Activated gamma-delta T cell (primary cell): ENCODE measurements at places on chromosomes 13 and 19.

DNA sequence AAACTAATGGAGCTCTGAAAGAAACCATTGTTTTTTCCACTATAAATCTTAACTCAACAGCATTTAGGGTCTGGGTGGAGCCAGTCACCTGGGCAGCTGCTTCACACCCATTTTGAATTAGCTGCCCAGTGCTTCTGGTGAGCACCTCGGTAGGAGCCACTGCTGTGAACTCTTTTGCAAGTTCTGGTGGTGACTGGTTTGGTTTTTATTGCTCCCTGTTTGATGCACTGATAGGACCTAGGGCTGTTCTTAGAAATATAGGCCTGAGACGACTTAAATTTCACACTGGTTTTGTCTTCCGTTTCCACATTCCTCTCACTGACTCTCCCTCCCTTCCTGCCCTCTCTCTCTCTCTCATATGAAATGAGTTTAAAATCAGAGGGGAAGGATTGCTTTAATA, 103.9 kb downstream of the GGACT start:
- no peak for DNase-seq

- peak; percentile 33 for DNase-seq
Observed at GRCh38 chr13:114065141-114065925, 67.1 kb downstream of the RASA3 start.

DNA sequence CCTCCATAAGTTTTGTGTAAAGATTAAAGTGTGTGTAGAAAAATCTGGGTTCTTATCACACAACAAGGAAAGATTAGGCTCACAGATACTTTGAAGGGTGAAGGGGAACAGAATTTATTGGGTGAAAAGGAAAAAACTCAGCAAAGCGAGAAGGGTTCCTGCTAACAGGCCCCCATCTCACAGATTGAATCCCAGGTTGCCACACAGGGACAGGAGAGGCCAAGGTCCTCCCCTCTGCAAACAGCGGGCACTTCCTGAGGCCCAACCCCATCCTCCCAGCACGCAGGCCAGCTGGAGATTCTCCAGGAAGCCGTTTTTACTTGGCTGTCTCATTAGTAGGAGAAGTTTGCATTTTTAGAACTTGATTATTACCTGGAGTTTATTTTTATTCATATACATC, 15.2 kb upstream of the ERCC5 start:
- DNase-seq: no peak

GRCh38 chr19:14400951-14401431, 18.1 kb downstream of the DDX39A start:
- DNase-seq: no peak

GRCh38 chr13:21957833-21958232, 287.0 kb downstream of the FGF9 start:
- no peak for DNase-seq

- DNase-seq: no peak
Observed at GRCh38 chr13:40697711-40698110, 31.3 kb upstream of the FOXO1 start.

- no peak for DNase-seq
Observed at GRCh38 chr13:35057858-35058257, 115.8 kb downstream of the NBEA start.

- DNase-seq: no peak
Observed at GRCh38 chr19:47464675-47465419, 6.8 kb downstream of the SLC8A2 start.

DNA sequence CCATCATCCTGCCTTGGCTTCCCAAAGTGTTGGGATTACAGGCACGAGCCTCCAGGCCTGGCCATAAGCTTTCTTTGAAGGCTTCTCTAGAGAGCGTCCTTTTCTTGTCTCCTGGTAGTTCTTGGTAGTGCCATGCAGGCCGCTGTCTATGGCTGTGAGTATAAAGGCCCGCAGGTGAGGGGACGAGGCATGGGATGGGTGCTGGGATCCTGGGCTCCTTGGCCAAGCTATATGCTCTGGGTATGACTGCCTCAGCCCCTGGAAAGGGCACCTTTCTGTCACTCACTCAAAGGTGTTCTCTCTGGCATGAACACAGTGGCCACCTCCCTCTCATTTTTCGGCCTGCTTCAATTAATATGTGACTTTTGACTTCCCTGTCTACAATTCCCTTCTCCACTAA, 6.3 kb upstream of the ABCC4 start:
- no peak for DNase-seq

- no peak for DNase-seq
Observed at GRCh38 chr13:93984876-93985275, 494.6 kb downstream of the DCT start.

GRCh38 chr19:29785955-29786589, 25.7 kb upstream of the CCNE1 start:
- no peak for DNase-seq

- DNase-seq: no peak
Observed at GRCh38 chr13:101499406-101499805, 46.9 kb downstream of the ITGBL1 start.

DNA sequence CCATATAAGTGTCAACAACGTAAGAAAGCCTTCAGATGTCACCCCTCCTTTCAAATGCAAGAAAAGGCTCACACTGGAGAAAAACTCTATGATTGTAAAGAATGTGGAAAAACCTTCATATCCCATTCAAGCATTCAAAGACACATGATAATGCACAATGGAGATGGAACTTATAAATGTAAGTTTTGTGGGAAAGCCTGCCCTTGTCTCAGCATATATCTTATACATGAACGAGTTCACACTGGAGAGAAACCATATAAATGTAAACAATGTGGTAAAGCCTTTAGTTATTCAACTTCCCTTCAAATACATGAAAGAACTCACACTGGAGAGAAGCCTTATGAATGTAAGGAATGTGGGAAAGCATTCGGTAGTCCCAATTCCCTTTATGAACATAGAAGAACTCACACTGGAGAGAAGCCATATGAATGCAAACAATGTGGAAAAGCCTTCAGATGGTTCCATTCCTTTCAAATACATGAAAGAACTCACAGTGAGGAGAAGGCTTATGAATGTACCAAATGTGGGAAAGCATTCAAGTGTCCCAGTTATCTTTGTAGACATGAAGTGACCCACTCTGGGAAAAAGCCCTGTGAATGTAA, 11.1 kb downstream of the ZNF844 start:
- DNase-seq: no peak

- DNase-seq: no peak
Observed at GRCh38 chr13:110880627-110881026, 34.2 kb downstream of the ANKRD10 start.

DNA sequence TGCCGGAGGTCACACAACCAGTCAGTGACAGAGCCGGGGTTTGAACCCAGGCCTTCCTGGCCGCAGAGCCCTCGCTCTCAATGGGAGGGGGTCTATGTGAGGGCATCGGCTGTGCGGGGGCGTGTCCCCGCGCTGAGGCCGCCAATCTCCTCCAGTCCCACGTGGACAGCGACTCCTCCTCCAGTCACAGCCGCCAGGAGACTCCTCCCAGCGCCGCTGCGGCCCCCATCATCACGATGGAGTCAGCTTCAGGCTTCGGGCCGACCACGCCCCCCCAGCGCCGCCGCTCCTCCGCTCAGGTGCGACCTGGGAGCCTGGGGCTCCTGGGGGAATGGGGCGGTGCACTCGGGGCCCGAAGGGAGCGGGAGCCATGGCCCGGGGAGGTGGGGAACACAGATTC, 6.0 kb downstream of the SPRED3 start:
- DNase-seq: peak; percentile 39

GRCh38 chr13:51534041-51534817, 50.0 kb upstream of the WDFY2 start:
- DNase-seq: no peak

DNA sequence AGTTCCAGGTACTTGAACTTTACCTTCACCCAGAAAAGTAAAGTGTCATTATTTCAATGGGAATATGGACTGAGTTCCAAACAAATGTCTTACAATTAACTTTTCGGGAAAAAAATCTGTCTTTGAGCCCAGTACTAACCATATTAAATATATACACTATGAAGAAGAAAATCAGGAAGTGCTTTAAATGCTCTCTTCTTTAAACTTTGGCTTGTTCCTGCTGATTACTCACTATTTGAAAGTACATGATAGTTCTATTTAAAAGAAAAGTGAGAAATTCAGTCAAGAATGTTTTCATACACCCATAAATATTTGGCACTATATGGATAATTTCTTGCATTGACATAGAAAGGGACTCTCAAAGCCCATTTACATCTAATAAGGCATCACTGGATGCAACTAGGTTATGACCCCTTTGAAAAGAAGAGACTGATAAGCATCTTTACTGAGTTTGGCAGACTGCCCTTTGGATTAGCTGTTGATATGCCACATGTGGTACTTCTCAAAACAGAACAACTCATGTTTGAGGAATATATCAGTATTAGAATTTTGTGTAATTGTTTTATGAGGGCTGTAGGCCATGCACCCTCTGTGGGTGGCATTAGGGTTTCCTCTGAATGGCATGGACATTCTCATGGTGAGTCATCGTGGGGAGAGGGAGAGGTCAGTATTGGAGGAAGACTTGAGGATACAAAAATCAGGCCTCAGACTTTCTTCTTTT, 25.0 kb upstream of the VWA8 start:
- DNase-seq: no peak

DNA sequence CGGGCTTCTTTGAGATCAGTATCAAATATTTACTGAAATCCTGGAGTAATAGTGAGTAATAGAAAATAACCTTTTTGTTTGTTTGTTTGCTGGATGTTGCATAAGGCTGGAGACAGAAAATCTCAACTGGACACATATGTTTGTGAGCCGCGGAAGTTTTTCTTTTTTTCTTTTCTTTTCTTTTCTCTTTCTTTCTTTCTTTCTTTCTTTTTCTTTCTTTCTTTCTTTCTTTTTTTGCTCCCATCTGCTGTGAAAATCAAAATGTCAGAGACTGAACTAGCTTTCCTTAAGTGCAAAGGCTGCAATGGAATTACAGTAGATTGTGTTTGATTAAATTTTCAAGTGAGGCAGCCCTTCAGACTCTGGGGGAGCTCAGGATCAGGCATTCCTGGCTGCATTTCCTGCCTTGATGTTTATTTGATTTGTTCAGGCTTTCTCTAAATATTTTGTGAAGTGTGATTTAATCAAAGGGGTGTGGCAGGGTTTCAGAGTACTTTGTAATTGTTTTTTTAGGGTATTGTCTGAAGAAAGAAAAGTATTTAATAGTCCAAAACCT, 319 bp downstream of the FRY start:
- DNase-seq: no peak

DNA sequence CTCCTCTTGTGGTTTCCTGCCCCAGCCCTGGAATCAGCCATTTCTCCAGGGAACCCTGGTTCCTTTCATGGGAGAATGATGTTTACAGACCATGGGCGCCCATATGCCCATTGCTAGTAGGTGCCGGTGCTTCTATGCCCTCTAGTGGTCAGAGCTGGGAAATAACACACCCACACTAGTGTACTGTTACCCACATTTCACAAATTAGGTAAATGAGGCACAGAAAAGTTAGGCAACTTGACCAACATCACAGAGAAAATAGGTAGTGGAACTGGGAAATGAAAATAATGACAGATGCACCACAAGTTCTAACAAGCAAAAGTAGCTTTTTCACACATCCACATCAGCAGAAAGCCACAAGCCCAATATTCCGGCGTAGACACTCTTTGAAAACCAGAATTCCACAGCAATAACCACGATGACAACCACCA, 1.3 kb upstream of the CEACAM3 start:
- DNase-seq: no peak

GRCh38 chr19:38669552-38669951, 22.1 kb downstream of the ACTN4 start:
- DNase-seq: no peak

- DNase-seq: no peak
Observed at GRCh38 chr19:55554302-55554701, 9.0 kb upstream of the SBK3 start.

GRCh38 chr13:26548205-26548765, 9.2 kb upstream of the WASF3 start:
- no peak for DNase-seq

- DNase-seq: no peak
Observed at GRCh38 chr13:38013676-38014075, 144.1 kb upstream of the TRPC4 start.

GRCh38 chr19:12750851-12751250, 740 bp upstream of the BEST2 start:
- DNase-seq: no peak

GRCh38 chr13:111011899-111012298, 97.0 kb upstream of the ANKRD10 start:
- no peak for DNase-seq

GRCh38 chr19:27905074-27905473, 1307.9 kb downstream of the UQCRFS1 start:
- DNase-seq: no peak

- DNase-seq: no peak
Observed at GRCh38 chr13:98222816-98223215, 45.7 kb upstream of the RNF113B start.

GRCh38 chr19:7355151-7355820, 6.5 kb downstream of the ARHGEF18 start:
- no peak for DNase-seq

- no peak for DNase-seq
Observed at GRCh38 chr19:21321996-21322395, 7.2 kb downstream of the ZNF708 start.

GRCh38 chr19:7926021-7926726, at the start of gene CTXN1:
TSS of gene CTXN1 (minus strand) at chr19:7926135. CDS start at chr19:7925538, 597 bp downstream.
- peak; percentile 66 for DNase-seq

DNA sequence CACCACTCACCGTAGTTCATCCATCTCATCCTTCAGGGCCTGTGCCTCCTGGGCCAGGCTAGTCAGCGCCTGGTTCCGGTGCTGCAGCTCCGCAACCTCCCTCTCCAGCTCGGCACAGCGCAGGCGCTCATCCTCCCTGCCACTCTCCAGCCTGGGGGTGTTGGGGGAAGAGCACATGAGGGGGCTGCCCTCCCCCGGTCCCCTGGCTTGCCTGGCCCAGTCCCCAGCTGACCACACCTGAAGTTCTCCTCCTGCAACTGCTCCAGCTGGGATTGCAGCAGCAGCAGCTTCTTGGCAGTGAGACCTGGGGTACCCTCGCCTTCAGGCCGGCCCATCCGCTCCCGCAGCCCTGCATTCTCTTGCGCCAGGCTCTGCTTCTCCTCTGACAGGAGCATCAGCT, 4.4 kb downstream of the HOOK2 start:
- DNase-seq: no peak

DNA sequence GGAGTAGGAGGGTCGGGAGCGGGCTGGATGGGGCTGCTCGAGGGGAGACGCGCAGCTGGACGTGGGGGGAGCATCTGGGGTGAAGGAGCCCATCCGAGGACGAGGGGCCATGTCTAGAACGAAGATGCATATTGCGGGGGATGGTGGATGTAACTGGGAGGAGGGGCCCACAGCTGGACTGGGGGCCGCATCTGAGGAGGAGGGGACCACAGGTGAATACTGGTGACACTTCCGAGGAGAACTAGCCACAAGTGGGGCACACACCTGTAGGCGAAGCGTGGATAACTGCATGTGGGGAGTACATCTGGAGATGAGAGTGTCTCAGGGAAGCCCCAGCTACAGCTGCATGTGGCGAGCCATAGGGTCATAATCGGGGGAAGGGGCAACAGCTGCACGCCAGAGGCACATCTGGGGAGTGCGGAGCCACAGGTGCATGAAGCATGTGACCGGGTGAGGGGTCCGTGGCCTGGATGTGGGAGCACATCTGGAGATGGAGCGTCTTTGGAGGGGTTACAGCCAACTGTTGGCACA, 402 bp downstream of the ZSWIM9 start:
- DNase-seq: no peak
